ENCODE measurements at places on chromosomes 1 and 21.

- DNase-seq, result no peak
Measured at GRCh38 chr21:25857308-25858074, 122.7 kb downstream of the GABPA start.

GRCh38 chr1:174266991-174267612, 107.8 kb downstream of the RABGAP1L start:
- no peak for DNase-seq

- no peak for DNase-seq
Measured at GRCh38 chr1:159892944-159893343, 7.0 kb downstream of the CFAP45 start.

DNA sequence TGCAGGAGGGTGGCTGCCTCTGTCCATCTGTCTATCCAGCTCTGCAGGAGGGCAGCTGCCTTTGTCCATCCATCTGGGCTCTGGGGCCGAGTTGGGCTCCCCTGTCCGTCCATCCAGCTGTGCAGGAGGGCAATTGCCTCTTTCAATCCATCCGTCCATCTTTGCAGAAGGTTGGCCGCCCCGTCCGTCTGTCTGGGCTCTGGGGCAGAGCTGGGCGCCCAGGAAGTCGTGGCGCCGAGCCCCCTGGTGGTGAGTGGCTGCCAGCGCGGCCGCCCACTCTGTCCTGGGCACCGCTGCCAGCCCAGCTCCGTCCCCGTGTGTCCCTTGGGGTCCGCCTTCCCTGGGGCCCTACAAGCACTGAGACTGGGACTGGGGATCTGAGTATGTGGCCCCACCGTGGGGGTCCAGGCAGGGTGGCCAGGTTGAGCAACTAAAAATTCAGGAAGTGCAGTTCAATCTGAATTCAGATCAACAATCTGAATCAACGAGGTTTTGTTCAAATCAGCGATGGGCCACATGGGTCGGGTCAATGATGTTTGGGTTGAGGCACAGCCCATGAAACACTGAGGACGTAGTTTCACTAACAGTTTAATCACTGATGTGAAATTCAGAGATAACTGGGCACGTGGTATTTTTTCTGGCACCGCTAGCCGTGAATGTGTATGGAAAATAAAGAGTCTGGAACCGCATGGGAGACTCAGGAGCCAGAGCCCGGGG, 99.1 kb upstream of the ACTRT2 start:
- no peak for DNase-seq

GRCh38 chr1:109808703-109809102, 45.0 kb upstream of the EPS8L3 start:
- no peak for DNase-seq

- no peak for DNase-seq
Measured at GRCh38 chr1:172554915-172555314, 22.0 kb downstream of the SUCO start.

DNA sequence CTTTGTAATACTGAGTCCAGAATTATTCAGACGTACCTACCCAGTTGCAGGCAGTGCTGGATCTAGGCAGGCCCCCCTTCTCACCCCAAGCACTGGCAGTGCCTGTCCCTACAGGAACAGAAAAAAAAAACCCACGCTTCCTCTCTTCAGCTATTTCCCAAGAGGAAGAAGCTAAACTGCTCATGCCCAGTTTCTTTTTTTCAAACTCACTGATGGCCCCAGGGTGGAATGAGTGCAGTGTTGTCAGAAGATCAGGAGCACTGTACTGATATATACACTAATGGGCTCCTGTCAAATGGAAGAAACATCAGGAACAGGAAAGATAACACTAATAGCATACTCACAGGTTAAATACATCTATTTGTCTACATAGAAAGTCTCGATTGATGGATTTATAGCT, 28.2 kb upstream of the DOCK7 start:
- no peak for DNase-seq

DNA sequence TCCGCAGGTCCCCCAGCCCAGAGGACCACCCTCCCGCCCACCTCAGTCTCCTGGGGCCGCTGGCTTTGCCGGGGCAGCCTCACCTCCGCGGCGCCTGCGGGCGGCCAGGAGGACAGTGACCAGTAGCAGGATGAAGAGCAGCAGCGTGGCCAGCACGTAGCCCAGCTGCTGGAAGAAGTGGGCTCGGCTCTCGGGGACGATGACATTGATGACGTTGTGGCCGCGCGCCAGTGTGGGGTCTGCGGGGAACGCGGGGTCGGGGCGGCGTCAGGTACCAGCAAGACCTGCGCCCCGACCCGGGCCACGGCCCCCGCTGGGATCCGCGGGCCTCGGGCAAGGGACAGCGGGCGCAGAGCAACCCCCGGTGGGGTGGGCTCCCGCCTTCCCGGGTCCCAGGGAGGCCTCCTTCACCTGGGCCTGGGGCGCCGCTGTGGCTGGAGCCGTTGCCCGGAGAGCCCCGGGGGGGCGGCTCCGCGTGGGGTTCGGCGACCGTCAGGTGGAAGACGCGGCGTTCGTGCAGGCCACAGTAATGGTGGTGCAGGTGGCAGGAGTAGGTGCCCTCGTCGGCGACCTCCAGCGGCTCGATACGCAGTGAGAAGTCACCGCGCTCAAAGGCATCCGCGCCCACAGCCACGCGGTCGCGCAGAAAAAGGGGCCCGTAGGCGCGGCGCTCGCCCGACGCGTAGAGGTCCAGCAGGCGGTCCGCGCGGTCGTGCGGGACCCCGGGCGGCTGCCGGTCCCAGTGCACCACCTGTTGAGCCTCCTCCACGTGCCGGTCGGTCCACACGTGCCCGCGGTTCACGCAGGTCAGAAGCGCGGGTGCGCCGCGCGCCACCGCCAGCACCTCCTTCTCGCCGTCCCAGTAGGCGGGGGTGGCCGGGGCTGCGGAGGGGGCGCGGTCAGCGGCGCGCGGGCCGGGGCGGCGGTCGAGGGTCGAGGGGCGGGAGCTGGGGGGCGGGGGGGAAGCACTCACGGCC, 3.8 kb downstream of the MXRA8 start:
- no peak for DNase-seq
